Cardiac ventricle fibroblast (primary cell): ENCODE measurements at places on chromosomes 1 and 21. TPM values are rescaled to one million over a fixed set of nuclear protein-coding genes. Genes with fewer than 3 reads are reported as not detected.

KPRP gene
- not detected in 2 replicates for total RNA-seq

TSPAN2 gene
- total RNA-seq = 0.56 and 1.0 TPM in 2 replicates

RALGPS2 gene
- 6.4 and 14.2 TPM in 2 replicates for total RNA-seq

GUCA2A gene
- total RNA-seq = not detected in 2 replicates

IL20 gene
- total RNA-seq = not detected in 2 replicates
